ENCODE measurements at places on chromosomes 3 and 15.
A peak's percentile ranks its signal among the peaks of the same experiment; 100 is the strongest.

- DNase-seq: no peak
Observed at GRCh38 chr3:125050488-125051090, 5.2 kb downstream of the HEG1 start.

DNA sequence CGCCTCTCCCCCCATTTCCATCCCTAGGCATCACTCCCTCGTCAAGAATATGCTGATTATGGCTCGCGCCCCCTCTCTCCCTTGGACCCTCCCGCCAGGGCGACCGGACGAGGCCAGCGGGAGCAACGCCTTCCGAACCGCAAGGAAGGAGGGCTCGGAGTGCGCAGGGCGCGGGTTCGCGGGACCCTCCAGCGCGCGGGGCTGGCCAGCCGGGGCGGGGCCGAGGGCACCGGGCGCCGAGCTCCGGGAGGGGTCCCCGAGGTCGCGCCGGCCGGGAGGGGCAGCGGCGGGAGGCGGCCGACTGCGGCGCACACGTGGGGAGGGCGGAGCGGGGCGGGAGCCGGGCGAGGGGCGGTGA is 483 bp downstream of the EHD4 start:
- no peak for DNase-seq

DNA sequence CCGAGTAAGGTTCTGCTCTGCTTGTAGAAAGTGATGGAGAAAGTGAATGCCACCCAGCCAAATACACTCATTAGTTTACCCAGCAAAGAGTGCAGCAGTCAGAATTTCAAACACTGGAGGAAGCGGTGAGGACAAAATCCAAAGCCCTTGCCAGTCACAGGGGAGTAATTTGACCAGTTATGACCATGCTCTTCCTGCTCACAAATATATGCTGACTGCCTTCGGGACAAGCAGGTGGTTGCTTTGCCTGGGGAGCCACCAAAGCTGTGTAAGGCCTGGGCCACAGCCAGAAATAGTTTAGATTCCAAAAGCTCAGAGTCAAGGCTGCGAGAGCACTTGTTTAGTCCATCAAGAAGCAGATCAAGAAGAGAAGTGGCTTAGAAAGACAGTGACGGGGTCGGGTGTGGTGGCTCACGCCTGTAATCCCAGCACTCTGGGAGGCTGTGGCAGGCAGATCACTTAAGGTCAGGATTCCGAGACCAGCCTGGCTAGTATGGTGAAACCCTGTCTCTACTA is 51.0 kb upstream of the ATP13A3 start:
- DNase-seq: peak; percentile 77

DNA sequence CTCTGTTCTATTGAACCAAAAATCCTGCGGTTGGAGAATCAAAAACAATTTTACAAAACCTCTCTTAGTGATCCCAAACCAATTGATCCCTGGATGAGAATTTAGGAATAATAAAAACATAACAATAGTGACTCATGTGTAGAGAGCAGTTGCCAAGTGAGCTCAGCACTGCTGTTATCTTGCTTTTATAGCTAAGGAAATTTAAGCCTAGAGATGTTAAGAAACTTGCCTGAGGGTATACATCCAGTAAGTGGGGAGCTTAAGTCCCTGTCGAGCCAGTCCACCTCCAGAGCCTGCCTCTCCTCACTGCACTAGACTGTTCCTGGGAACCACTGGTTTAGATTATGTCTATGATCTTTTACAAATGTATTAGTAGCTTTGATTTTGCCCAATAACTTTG is 358.4 kb upstream of the LMCD1 start:
- DNase-seq: peak; percentile 35

GRCh38 chr15:77550301-77551251 is 82.1 kb downstream of the LINGO1 start:
- no peak for DNase-seq

DNA sequence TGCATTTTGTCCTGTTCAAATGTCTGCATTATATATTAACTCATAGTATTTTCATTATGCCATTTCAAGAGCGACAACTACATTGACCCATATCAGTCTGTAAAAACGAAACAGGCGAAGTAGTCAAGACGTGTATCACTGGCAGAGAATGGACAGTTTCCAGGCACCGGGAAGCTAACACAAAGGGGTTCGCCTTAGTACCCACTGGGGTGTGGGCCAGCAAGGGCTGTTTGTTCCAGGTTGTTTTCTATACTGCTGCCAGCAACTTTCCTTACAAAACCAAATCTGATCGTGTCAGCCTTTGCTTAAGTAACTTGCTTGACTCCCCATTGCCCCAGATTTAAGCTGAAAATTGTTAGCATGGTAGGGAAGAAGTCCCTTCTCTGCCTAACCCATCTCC is 87.1 kb downstream of the CGNL1 start:
- DNase-seq: no peak

DNA sequence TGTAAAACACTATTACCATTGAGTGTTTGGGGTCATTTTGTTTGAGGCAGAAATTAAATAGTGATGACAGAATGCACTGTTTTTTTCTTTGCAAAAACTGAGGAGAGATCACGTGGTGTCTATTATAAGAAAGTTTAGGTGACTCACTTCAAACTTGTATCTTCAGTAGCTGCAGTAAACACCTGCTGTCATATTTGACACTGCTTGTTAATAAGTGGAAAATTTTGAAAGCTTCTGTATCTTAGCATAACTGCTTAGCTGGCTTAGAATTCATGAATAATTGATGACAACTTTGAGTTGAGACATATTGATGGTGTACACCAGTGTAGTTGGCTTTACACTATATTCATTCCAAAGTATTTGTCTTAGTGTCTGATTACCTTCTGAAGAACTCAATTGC is 29.7 kb upstream of the MDFIC2 start:
- DNase-seq: no peak

DNA sequence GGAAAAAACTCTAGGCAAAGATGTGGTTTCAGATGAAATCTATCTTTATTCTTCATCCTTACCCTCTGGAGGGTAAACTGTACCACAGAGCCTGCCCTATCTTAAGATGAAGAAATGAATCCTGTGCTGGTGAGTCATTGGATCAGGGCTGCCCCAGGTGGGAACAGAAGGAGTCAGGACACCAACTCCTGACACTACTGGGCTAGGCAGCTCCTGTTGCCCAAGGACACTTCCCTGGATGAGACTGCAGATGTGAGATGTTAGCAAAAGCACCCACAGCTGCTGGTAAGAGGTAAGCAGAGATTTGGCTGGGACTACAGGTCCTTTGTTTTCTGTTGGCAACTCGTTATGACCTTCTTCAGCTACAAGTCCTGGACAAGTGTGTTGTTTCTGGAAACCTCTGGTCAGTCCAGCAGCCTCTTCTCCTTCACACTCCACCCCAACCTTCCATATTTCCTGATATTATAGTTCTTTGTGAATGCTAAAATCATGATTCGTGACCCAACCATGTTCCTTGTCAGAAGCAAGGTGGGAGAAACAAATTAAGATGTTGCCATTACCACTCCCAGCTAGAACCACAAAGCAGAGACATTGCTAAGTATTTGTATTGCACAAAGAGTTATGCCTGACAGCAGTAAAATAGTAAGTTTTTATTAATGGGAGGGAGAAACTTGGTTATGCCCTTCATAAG is 104.2 kb upstream of the TGFBR2 start:
- no peak for DNase-seq

DNA sequence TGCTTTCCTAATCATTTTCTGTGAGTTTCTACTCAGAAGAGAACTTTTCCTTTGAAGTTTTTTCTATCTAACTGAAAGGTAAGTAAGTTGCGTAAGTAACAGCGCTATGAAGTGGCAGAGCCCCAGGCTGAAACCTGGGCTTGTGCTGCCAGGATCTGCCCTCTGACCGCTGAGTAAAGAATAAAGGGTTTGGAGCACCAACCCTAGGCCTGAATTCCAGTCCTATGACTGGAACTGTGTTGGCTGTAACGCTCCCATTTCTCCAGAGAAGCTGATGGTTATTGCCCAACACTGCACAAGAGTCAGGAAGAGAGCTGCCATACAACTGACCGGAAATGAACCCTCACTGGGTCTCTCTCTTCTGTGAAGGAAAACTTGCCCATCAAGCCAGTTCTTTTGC is 87.0 kb downstream of the FOXB1 start:
- DNase-seq: peak; percentile 100

DNA sequence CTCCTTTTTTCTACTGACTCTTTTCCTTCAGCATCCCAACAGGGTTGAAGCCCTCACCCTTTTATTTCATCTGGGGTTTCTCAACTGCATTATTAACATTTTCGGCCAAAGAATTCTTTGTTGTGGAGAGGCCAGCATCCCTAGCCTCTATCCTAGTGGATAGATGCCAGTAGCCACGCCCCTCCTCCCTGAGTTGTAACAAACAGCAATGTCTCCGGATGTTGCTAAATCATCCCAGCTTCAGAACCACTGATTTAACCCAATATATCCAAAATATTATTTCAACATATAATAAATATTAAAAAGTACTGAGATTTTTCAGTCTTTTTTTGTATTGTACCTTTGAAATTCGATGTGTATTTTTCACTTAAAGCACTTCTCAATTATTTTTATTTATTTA is 2.0 kb upstream of the RNF111 start:
- peak; percentile 58 for DNase-seq

DNA sequence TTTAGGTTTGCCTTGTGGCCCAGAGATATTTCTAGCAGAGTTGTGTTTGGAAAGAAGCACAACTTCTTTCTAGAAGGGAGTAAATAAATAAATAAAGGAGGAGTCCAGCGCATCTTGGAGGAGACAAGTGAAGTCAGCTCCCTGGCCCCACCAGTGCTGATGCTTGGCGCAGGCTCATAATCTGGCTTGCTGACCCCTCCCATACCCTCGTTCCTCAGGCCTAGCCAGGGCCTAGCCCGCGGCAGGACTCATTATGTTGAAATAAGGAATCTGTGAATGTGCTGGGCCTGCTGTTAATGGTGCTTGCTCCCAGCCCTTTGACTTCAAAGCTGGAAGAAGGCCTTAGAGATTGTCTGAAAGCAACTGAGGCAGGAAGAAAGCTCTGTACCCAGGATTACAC is 3.1 kb downstream of the ZNF710 start:
- DNase-seq: no peak

DNA sequence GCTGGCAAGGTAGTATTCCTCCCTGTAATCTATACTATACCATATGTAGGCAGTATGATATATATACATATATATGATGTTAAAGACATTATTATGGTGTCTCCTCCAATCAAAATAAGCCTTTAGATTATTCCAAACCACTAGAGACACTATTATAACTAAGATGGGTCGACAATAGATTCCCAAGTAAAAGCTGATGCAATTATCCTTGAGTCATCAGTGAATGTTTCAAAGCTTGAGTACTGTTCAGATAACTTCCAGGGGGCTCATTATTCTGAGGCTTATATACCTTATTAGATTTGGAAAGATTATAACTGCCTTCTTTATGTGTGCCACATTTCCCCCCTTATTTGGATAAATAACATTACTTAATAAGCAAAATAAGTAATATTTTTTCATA is 11.9 kb upstream of the C3orf38 start:
- no peak for DNase-seq

GRCh38 chr15:67922106-67922675 is 82.3 kb upstream of the RNU6-1 start:
- no peak for DNase-seq

DNA sequence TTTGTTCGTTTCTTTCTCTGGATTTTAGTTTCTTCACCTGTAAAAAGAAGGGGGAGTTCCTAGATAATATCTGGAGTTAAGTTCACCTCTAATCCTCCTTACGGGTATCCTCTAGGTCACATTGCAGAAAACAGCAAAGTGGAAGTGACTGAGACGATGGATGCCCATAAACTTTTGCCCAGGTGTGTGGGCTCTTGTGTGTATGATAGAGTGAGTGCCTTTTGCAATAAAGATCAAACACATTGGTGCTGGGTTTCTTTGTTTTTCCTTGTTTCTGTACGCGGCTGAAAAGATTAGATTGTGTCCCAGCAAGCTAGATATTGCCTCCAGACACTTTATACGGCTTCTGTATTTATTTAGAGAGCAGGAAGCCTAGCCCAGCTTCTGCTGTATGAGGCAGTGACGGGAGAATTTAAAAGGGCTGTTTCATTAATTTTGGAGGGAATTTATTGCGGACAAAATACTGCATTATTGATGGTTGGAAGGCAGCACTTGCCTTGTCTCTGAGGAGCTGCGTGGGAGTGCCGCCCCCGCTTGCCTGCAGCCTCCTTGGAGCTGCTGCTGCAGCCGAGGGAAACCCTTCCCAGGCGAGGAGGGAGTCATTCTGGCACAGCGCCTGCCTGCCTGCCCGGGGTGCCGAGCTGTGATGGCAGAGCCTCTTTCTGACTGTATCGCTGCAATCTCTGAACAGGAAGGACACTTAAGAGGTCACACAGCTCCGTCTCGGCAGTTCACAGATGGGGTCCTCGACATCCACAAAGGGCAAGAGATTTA is 38.5 kb downstream of the PYDC2 start:
- peak; percentile 51 for DNase-seq

DNA sequence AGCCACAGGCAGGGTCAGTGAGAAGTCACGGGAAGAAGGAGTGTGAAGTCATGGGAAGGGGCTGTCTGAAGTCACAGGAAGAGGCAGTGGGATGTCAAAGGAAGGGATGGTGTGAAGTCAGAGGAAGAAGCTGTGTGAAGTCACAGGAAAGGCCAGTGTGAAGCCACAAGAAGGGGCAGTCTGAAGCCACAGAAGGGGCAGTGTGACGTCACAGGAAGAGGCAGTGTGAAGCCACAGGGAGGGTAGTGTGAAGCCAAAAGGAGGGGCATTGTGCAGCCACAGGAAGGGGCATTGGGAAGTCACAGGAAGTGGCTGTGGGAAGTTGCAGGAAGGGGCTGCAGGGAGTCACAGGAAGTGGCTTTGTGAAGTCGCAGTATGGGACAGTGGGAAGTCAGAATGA is 35.1 kb downstream of the GASK1A start:
- no peak for DNase-seq

DNA sequence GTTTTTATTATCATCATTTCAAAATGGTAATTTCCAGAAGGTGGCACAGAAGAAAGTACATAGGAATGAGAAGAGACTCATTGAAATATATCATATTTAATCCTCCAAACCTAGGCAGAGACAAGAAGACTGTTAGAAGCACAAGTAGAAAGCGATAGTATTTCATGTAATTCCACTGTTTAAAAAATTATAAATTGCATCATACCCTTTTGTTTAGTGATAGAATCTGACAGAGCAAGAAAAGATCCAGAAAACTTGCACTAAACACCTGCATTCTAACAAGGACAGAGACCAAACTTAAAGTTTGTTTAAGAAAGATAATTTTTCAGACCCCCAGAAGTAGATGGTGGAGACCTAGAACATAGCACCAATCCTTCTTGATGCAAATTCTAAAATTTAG is 56.9 kb upstream of the CD96 start:
- DNase-seq: no peak

GRCh38 chr15:59274126-59274970 is 67.7 kb downstream of the LDHAL6B start:
- peak; percentile 88 for DNase-seq

GRCh38 chr3:40899286-40899712 is 300.0 kb upstream of the CTNNB1 start:
- DNase-seq: peak; percentile 40

DNA sequence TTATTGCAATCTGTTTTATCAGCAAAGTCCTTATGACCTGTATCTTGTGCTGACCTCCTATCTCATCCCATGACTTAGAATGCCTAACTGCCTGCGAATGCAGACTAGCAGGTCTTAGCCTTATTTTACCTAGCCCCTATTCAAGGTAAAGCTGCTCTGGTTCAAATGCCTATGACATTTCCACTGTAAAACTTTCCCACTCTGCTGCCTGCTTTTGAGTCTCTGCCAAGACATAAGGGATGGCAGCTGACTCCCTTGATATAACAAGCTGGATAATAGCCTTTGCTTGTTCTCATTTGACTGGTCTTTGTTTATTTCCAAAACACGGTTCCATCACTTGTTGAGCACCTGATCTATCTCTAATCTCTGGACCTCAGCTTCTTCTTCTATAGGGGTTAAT is 131.9 kb upstream of the STRIT1 start:
- DNase-seq: no peak

- DNase-seq: peak; percentile 100
Observed at GRCh38 chr3:157127831-157128767, 31.8 kb downstream of the CCNL1 start.

- DNase-seq: no peak
Observed at GRCh38 chr3:182671541-182671940, 121.8 kb upstream of the ATP11B start.
